ENCODE measurements at places on chromosomes 1 and 21. TPM values are rescaled to one million over a fixed set of nuclear protein-coding genes. Genes with fewer than 3 reads are reported as not detected.
A peak's percentile ranks its signal among the peaks of the same experiment; 100 is the strongest.

Gene RAP1GAP
- total RNA-seq = 158 TPM

Gene RIPPLY3
- total RNA-seq = not detected

Gene KRTAP13-2
- total RNA-seq = not detected

Gene WNT3A
- total RNA-seq = not detected

Gene PADI4
- 2.0 TPM for total RNA-seq

Gene DPT
- not detected for total RNA-seq

Gene ZMYND12
- total RNA-seq = 4.3 TPM

Gene SPRR2G
- total RNA-seq = not detected

Gene KLF17
- total RNA-seq = not detected

Gene LCE3D
- total RNA-seq = not detected

Gene LCE3E
- total RNA-seq = not detected

Gene ZSWIM5
- 8.1 TPM for total RNA-seq

Gene HCN3
- 10.6 TPM for total RNA-seq

Gene WNT9A
- total RNA-seq = 1.2 TPM

Gene LGR6
- not detected for total RNA-seq

Gene RNASEL
- 6.8 TPM for total RNA-seq

GRCh38 chr1:145891587-145892485 lies 6.2 kb upstream of the ANKRD35 start:
- DNase-seq = peak; percentile 94

DNA sequence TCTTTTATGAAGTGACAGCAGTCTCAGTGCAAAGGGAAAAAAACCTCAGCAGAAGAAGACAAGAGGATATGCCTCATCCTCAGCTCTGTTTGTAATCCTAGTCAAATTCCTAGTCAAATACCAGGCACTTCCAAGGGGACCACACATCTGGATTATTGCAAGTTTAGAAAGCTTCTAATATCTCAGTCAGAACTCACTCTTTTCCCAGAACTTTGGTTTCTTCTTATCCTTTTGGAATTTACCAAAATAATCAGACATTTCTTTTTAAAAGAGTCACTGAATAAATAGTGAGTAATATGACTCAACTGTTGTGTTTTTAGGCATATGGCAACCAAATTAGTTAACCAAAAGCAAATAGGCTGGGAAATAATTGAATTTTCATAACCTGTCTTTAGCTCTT lies 47.8 kb downstream of the PRRX1 start:
- no peak for DNase-seq

DNA sequence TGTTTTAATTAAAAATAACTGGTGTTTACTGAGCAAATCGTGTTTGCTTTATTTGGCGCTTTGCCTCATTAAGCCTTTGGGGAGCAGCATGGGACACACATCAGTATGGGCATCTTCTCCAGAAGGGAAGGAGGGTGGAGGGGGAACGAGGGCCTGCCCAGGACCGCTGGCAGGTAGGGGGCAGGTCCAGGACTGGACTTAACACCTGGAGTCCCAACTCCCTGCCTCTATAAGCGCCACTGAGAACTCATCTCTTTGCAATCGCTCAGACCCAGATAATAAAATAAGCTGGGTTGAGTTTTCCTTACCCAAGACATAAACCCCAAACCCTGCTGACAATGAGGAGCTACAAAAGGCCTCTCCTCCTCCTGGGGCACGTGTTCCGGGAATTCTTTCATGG lies 15.1 kb downstream of the ABCG1 start:
- no peak for DNase-seq

DNA sequence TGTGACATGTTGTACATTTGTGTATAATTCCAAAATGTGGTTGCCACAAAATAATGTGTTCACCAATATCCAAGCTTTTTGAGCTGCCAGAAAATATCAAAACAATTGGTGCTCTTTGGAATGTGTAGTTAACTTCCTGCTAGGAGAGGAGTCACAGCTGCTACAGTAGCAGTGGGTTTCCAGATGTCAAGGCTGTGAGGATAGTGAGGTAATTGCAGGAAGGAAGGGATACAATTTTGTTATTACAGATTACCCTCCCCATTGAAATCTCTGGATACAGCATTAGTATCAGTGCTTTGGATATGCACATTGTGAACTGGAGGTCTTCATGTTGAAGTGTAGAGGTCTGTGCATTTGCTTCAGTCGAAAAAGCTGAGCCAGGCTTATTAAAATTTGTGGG lies 253.2 kb downstream of the PTPRC start:
- DNase-seq = no peak

DNA sequence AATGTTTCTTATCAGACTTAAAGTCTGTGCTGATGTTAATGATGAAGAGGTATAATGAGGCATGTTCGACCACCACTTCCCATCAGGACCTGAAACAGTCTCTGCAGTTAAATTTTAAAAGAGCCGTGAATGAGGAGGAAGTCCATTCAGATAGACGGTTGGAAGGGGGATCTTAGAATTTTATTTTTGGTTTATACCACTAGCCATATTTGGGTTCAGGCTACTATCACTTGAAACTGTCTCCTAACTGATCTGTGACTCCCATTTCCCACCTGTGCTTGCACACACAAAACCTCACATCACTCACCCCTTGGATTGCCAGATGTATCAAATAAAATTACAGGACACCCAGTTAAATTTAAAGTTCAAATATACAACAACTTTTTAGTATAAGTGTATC lies 9.9 kb upstream of the ANKRD13C start:
- no peak for DNase-seq

DNA sequence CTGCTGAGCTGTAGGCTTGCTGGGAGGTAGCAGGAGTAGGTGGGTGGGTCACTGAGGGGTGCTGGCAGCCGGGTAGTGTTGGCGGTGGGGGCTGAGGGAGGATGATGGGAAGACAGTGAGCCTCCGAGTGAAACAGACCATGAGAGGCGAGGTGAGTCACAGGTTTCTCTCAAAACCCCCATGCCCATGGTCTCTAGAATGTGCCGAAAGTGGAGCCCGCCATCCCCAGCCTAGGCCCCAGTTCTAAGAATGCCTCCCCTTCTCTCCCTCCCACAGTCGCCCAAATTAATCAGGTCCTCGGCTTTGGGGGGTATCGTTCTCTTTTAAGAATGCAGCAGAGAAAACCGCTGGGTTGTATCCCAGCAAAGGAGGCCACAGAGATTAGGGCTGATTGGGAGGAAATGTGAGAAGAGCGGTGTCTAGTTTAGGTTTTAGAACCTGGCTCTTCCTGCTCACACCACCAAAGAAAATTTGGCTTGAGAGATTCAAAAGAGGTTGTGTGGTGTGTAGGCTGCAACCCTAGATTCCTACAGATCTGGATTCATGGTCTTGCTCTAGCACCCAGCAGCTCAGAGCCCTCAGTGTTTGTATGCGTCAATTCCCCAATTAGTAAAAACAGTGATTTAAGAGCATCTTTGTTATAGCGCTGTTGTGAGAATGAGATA lies 27.7 kb upstream of the IL19 start:
- no peak for DNase-seq

- no peak for DNase-seq
Measured at GRCh38 chr1:19439464-19440171, 45.7 kb downstream of the CAPZB start.

DNA sequence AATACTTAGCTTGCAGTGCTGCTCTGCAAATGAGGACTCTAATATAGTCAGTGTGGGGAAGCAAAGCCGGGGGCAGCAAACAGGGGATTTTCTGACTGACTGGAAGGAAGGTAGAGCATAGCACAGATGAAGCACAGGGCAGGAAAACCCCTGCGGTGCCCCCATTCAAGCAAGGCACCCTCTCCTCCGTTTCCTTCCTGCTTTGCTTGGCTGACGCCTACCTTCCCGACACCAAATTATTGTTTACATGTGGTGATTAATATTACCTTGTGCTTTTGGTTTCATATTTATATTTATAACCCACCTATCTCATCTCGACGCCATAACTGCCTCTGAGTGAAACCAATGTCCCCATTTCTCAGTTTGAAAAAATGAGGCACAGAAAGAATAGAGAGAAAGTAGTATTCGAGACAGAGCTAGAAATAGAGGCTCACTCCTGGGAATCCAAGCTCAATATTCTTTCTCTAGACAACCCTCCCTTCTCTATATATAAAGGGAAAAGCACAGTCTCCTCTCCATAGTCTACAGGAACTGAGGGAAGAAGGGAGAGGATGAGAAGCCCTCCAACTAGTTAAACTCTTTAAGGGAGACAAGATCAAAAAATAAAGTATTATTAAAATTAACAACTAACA lies 41.3 kb downstream of the PIK3C2B start:
- no peak for DNase-seq

- no peak for DNase-seq
Measured at GRCh38 chr1:89407360-89407759, 43.5 kb downstream of the GBP6 start.

- no peak for DNase-seq
Measured at GRCh38 chr1:215023155-215023832, 59.2 kb upstream of the KCNK2 start.

DNA sequence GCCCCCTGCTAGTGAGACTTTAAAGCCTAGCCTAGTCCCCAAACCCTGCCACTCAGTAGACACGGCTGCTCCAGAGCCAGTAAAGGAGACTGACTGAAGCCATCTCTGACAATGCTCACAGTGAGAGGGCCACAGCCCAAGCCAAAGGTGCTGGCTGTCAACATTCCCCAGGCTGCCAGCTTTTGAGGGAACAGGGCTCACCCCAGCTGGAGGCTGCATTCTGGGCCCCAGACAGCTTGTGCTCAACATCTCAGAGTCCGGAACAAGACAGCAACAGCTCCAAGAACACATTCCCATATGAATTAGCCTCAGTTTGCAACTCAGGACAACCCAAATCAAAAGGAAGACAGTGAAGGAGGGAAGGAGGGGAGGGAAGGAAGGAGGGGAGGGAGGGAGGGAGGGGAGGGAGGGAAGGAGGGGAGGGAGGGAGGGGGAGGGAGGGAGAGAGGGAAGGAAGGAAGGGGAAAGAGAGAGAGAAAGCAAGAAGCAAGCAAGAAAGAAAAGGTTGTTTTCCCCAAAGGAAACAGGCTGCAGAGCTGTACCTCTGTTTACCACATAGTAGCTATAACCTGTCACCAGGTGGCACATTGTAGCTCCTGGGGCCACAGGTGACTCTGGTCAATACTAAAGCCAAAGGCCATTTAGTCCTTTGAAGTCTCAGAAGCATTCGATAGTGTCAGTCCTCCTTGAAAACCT lies 5.4 kb downstream of the ARTN start:
- no peak for DNase-seq

DNA sequence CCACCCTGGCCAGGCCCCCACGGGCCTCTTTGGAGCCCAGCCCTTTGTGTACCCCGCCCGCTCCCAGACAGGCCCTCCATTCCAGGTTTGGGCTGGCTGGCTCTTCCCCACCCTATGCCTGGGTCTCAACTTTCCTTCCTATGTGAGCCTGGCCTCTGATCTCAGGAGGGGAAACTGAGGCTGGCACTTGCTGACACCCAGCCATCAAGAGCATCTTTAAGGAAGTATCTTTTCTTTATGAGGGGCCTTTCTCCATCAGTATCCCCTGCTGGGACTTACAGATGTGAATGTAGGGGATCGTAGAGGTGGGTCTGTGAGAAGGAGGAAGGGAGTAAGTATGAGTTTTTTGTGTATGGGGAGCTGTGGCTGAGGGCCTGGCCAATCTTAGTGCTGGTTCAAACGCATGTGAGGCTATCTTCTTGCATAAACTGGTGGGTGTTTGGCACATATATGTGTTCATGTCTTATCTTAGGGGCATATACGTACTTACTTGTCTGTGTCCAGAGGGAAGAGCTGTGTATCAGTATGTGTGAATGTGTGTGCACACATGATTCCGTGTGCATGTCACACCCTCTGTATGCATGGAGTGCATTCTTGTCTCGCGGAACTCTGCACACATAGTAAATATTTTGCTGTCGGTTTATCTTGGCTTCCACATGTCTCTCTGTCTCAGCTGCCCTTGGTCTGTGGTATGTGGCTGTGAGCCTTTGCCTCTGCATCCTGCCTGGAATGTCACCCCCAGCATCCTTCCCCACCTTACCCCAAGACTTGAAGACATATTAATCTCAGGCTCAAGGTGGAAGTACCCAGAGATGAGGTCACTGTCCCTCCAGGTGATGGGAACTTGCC lies 5.4 kb downstream of the NECTIN4 start:
- DNase-seq = no peak

DNA sequence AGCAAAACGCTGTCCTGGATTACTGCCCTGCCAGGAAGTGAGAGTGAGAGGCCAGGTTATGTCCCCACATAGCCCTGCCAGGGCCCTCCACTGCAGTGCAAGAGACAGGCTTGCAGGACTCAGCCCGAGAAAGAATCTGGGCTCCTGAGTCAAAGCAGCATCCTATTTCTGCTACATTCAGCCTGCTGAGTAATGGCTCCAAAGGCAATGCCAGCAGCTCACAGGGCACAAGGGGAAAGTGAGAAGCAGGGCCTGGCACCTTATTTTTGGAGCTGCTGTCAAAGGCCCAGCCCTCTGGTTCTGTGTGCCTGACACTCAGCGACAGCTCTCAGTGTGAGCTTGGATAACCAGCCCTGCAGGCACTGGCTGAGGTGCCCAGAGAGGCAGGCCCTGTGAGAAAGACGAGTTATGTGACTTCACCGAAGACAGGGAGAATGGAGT lies 83.9 kb downstream of the DTL start:
- no peak for DNase-seq

DNA sequence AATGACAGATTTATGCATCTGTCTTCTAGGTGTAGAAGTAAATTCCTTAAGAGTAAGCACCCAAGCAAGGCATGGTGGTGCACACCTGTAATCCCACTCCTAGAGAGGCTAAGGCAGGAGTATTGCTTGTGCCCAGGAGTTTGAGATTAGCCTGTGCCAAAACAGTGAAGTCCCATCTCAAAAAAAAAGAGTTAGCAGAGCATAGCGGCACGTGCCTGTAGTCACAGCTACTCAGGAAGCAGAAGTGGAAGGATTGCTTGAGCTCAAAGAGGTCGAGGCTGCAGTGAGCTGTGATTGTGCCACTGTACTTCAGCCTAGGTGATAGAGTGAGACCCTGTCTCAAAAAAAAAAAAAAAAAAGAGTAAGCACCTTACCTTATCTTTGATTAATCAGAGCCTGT lies 15.1 kb upstream of the TIPRL start:
- DNase-seq = no peak

DNA sequence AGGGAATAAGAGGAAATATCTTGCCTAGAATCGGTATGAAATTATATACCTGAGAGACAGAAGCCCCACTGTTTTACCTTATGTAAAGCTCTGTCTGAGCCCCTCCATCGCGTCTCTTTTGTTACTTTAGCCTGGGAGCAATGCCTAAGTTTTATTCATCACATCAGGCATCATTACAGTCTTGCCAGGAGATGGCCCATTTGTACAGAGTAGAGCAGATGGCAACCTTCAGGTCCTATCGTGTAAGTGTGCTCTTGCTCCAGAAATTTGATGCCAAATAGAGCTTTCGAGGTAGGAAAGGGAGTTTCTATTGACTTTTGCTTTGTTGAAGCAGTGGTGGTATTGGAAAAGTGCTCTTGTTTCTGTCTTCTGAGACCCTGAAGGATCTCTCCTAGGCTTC lies 24.9 kb downstream of the CFAP126 start:
- no peak for DNase-seq

GRCh38 chr1:29113413-29114117 lies 10.1 kb downstream of the TMEM200B start:
- DNase-seq = no peak

DNA sequence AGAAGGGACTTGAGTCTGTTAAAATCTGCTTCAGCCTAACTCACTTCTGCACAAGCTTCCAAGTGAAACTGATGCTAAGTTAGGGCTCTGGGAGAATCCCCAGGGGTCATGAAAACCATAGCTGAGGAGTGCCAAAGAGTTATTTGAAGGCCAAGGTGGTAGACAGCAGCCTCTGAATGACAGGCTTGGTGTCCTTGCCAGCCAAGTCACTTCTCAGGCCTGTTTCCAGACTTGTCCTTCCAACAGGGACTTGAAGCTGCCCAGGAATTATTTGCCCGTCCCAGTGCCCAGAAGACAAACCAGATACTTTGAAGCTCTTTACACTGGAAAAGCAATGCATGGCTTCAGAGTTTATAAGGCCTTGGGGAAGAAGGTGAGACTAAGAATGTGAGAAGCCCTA lies 33.6 kb downstream of the RNASEL start:
- no peak for DNase-seq

Measured in dorsolateral prefrontal cortex (tissue), 122 donors.